ENCODE measurements at places on chromosomes 16 and 17. TPM values are rescaled to one million over a fixed set of nuclear protein-coding genes. Genes with fewer than 3 reads are reported as not detected.

DNA sequence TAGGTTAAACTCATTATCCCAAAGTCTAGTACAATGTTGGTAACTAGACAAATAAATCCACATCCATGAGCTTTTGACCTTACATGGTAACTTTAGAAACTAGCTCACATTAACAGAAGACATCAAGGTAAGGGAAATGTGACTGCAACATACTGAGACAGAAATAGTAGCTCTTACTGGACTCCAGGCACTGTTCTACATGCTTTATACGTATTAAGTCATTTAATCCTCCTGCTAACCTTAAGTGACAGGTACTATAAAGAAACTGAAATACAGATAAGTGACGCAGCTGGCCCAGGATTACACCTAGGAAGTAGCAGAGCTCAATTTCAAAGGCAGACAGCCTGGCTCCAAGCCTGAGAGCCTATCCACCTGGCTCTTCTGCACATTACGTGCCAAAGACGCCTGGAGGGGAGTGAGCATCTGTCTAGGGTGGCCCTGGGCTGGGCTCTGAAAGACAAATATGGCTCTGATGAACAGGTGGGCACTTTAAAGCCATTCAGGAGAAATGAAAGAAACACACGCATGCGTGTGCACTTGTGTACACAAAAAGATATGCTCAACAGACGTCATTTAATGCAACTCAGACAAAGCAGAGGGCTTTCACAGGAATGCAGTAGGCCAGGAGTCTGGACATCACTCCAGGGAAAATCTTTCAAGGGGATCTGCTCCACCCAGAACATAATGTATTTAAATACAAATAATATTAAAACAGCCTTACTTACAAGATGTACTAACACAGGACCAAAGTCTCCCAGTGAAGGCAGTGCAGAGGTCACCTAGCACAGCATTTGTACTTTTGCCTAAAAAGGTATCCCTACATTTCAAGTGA lies 4.4 kb downstream of the ZC3H7A start:
- no peak for DNase-seq

DNA sequence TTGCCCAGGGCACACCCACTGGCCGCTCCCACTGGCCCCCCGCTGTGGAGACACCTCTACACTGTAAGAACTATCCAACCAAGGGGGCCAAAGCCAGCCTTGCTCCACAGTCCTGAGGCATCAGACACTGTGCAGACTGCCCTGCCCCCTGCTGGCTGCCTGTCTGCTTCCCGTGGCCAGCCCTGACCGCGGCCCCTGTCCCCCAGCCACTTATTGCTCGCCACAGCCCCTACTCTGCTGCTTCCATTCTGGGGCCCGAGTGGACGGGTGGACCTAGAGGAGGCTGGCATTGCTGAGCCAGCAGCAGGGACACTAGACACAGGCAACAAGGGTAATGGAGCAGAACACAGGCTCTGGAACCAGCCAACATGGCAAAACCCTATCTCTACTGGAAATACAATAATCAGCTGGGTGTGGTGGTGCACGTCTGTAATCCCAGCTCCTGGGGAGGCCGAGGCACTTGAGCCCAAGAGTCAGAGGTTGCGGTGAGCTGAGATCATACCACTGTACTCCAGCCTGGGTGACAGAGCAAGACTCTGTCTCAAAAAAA lies 19.7 kb upstream of the LRRC37A3 start:
- DNase-seq: peak; percentile 55

DNA sequence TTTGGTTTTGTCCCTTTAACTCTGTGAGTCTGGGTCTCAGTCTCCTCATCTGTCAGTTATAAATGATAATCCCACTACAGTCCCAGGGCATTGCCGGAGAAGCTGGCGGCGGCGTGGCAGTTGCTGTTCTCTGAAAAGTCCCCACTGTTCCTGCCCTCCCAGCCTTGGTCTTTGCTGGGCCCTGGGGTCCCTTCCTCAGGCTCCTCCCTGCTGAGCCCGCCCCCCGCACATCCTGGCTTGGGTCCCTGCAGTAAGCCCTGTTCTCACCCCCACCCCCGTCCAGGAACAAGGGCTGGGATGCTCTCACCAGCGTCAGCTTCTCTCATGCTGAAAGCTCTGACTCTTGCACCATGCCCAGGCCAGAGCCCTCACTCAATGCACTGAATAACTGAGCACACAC lies 35.3 kb upstream of the PEMT start:
- DNase-seq: no peak

TMEM235 gene
- total RNA-seq: not detected

TBX4 gene
- not detected for total RNA-seq
